ENCODE measurements at places on chromosomes 5 and 9. TPM values are rescaled to one million over a fixed set of nuclear protein-coding genes. Genes with fewer than 3 reads are reported as not detected.

Gene GFI1B
- not detected for total RNA-seq

Gene PPP3R2
- not detected for total RNA-seq

Gene FAM221B
- total RNA-seq = not detected

Gene DMRT3
- not detected for total RNA-seq

Gene PRDM9
- total RNA-seq = not detected

Gene KCNV2
- not detected for total RNA-seq

Gene MSX2
- 10.7 TPM for total RNA-seq

DNA sequence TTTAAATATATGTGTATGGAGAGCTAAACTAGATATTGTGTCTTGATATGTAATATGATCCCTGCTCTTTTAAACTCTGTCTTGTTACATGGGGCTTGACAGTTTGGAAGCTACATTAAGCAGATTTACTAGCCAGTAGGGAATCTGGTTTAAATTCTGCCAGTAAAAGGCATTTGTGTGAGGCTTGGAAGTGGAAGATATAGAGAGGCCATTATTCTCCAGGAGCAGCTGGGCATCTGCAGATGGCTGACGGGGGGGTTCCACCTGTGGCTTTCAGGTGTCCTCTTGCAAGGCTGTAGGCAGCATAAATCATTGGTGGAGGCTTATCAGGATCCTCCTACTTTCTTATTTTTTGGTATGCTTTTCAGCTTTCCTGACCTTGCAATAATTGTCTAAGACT, 179.1 kb upstream of the FBXL7 start:
- no peak for DNase-seq

DNA sequence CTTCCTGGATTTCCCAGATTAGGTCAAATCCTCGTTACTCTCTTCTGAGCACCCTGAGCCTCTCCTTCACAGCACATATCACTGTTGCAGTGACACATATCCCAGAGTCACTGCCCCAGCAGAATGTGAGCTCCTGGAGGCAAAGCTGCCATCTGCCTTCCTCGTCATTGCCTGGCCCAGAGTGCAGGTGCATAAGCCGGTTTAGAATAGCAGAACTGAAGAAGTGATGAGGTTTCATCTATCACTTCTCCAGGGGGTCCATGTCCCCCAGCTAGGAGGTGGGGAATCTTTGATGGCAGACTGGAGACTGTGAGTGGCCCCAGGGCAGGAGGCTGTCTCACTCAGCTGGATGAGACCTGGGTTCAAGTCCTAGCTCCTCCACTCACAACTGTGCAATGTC, 25.8 kb downstream of the NIPAL4 start:
- DNase-seq = no peak

DNA sequence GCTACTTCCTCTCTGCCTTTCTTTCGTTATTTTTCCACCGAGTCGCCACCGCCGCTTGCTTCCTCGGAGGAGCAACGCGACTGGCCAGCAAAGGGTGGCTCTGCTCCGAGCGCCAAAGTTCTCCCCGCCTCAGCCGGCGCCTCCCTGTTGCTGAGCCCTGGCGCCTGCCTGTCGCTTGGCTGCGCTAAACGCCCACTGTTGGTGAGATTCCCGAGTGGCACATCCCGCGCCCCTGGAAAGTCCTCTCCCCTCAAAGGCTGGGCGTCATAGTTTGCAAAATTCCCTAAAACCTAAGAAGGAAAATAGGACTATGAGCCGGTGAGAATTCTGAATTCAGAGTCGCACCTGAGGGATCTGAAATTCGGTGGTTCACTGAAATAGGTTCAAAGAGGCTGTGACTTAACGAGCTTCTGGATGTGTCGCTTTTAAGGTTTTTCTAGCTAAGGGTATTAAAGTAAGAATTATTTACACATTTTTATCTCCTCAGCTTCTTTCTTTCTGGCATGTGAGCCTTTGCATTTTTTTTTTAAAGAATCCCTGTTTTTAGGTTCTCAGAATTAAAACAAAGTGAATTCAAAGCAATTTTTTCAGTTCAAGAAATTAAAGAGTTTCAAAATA, at the start of gene GRIN3A:
Gene GRIN3A, minus strand, starts transcription at position 82 of the 618 bp plus-strand sequence. CDS start 668 bp downstream, outside the sequence.
- DNase-seq = peak; percentile 53

DNA sequence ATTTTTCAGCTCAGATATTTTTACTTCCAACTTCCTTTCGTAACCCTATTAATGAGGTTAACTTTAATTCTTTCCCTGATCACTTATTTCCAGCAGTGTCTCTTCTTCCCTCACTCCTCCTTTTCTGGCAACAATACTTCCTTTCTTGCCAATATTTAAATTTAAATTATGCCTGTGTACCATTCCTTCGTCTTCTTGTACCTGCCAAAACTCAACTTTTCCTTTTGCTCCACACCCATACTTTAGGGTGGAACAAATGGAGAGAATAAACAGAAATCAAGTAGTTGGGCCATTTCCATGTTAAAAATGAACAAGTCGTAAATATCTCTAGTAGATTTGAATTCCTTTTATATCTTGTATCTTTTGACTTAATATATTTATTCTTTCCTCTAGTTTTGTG, 66.0 kb downstream of the FER start:
- no peak for DNase-seq

- peak; percentile 27 for DNase-seq
These were observed 7.5 kb downstream of the ZNF608 start for GRCh38 chr5:124738681-124739633.

DNA sequence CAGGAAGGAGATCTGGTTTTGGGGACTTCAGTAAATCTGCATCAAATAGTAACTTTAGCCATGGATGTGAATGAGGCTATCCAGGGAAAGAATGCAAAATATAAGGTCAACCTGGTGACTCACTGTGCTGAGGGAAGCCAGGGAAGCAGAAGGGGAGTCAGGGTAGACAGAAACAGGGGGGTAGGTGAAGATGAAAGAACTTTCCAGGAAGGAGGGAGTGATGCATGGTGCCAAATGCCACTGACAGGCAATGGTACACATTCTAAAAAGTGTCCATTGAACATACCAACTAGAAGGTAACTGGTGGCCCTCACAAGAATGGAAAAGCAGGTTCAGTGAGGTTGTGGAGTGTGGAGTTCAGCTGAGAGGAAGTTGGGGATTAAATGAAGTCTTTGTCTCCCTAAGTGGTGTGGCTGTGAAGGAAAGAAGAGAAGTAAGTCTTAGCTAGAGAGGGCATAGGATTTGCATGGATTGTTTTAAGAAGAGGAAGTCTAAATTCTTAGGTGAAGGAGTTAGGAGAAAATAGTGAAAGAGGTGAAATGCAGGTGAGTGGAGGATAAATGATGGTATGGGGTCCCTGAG, 35.5 kb downstream of the PALM2AKAP2 start:
- no peak for DNase-seq

DNA sequence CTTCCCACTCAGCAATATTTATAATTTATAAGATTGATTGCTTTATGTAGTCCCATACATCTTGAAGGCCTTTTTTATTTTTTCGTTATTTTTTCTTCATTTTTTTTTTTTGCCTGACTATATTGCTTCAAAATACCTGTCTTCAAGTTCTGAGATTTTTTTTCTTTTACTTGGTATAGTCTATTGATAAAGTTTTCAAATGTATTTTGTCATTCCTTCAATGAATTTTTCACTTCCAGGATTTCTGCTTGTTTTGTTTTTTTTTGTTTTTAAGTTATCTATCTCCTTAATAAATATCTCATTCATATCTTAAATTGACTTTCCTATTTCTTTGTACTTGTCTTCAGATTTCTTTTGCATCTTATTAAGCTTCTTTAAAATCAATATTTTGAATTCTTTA, 905.6 kb upstream of the CDH6 start:
- DNase-seq = no peak

GRCh38 chr5:167816864-167817263, 474.6 kb upstream of the WWC1 start:
- DNase-seq = no peak

- no peak for DNase-seq
These were observed 143.3 kb downstream of the SLF1 start for GRCh38 chr5:94761786-94762185.

GRCh38 chr5:34459908-34460307, 196.2 kb upstream of the RAI14 start:
- DNase-seq = no peak

DNA sequence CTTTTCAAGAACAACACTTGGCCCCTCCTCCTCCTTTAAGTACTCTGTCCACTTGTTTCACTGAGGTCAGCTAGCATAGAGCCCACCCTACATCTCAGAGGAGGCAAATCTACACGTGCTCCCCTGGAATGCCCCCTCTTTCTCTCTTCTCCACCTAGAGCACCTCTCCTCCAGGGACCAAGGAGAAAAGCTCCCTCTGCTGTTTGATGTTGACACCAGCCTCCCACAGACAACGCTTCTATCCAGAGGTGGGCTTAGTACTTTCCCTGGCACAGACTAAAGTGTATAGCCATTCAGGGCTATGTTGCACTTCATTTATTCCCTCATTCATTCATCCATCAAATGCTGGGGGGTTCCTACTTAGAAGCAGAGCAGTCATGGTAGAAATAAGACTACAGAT, 68.2 kb upstream of the TAF1L start:
- DNase-seq = no peak

GRCh38 chr5:95284572-95285408, at the start of gene MCTP1:
Gene MCTP1, minus strand, starts transcription at chr5:95285094.
- DNase-seq = peak; percentile 28

DNA sequence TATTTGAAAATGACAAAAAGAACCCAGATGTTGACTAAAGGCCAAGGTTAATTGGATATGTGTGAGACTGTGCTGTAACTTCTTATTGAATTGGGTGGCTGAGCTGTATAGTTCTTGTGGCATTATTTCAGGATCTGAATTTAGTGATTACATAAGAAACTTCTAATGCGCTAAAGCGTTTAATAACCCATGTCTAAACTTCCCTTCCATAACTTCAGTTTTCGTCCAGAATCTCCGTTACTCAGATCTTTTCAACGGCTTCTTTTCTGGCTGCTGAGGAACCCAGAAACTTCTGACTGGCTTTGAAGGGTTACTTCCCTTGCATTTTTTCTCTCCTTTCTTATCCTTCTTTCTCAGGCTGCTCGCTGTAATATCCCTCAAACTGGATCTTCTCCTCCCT, 28.1 kb upstream of the C9orf72 start:
- no peak for DNase-seq

- no peak for DNase-seq
These were observed 6.1 kb downstream of the SLC31A2 start for GRCh38 chr9:113156880-113157279.

DNA sequence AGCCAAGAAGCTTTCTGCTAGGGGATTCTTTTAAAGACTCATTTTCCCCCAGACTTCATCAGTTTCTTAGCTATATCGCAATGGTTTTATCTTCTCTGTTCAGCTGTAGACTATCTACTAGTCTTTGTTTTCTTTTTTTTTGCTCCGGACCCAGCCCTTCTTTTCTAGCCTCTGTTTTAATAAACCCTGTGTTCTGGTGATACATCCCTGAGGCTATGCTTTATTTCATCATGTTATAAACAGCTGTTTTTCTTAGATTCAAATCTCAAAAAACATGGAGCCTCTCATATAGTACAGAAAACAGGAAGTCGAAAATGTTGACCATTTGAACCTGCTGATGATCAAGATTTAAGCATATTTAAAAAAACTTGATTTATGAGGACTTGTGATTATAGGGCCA, 37.8 kb downstream of the SCGB3A1 start:
- no peak for DNase-seq

Measured in MG63 (cell line).